Activated naive CD8-positive, alpha-beta T cell treated with anti-CD3 and anti-CD28 coated beads, Interleukin-2, amount 50 U/mL, for 24 hours (primary cell): ENCODE measurements at places on chromosomes 4 and X.

GRCh38 chr4:128006592-128006991 is 41.4 kb downstream of the ABHD18 start:
- DNase-seq: no peak
- H3K36me3 ChIP-seq: peaks cover 20% of the 10 kb centered on the region
- H3K4me3 ChIP-seq: no peak overlapping the region
- no peak overlapping the region for H3K27ac ChIP-seq
- peaks cover 3% of the 10 kb centered on the region for H3K4me1 ChIP-seq
- H3K27me3 ChIP-seq: no peaks in the 10 kb centered on the region

GRCh38 chr4:69830560-69831269 is 29.2 kb downstream of the SULT1E1 start:
- H3K27me3 ChIP-seq: no peaks in the 10 kb centered on the region
- H3K4me3 ChIP-seq: no peak overlapping the region
- no peak for DNase-seq
- no peaks in the 10 kb centered on the region for H3K36me3 ChIP-seq

DNA sequence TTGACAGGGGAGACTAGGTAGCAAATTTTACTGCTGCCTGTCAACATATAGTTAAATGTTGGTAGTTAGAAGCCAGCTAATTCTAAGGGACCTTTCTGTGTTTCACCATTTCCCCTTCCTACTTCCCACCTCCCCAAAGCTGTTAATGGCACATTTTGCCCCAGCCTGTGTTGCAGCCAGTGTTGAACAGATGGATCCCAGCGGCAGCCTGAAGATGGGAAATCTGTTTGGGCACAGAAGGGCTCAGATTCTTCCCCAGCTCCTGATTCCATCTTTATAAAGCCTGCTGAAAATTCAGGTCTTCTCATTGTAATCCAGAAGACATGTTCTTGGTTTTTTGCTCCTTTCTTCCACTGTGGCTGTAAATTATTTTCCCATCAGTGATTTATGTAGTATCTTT is 89.0 kb downstream of the SPRY1 start:
- H3K27me3 ChIP-seq: no peaks in the 10 kb centered on the region
- DNase-seq: no peak
- H3K27ac ChIP-seq: no peak overlapping the region
- peaks cover 56% of the 10 kb centered on the region for H3K4me1 ChIP-seq

DNA sequence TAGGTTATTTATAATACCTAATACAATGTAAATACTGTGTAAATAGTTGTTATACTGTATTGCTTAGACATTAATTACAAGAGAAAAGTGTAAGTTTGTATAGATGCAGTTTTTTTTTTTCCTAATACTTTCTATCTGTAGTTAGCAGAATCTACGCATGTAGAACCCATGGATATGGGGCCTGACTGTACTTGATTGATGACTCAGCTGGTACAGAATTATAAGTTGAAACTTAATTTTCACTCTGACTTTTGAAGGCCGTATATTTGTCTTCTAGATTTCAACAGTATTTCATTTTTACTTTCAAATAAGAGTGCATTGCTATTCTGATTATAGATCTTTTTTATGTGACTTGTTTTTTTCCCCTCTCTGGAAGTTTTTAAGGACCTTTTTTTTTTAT is 30.8 kb upstream of the NDUFC1 start:
- H3K4me3 ChIP-seq: no peak overlapping the region
- peaks cover 43% of the 10 kb centered on the region for H3K4me1 ChIP-seq
- H3K27me3 ChIP-seq: no peaks in the 10 kb centered on the region
- DNase-seq: no peak

GRCh38 chr4:114866901-114867670 is 246.3 kb downstream of the NDST4 start:
- H3K27me3 ChIP-seq: no peaks in the 10 kb centered on the region
- DNase-seq: no peak
- no peaks in the 10 kb centered on the region for H3K36me3 ChIP-seq

DNA sequence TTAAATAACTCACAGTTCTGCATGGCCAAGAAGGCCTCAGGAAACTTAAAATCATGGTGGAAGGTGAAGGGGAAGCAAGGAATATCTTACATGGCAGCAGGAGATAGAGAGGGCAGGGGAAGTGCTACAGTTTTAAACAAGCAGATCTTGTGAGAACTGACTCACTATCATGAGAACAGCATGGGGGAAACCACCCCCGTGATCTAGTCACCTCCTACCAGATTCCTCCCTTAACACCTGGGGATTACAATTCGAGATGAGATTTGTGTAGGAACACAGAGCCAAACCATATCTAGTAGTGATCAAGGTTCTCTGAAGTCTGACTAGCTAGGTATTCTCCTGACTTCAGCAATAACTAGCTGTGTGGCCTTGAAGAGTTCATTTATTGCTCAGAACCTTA is 56.0 kb downstream of the BANK1 start:
- H3K36me3 ChIP-seq: no peaks in the 10 kb centered on the region
- no peaks in the 10 kb centered on the region for H3K27me3 ChIP-seq
- no peaks in the 10 kb centered on the region for H3K4me1 ChIP-seq
- H3K4me3 ChIP-seq: no peak overlapping the region
- no peak for DNase-seq

GRCh38 chrX:37746218-37746941 is 33.5 kb upstream of the CYBB start:
- peaks cover 26% of the 10 kb centered on the region for H3K4me1 ChIP-seq
- peak overlapping the region; percentile 85 for H3K27ac ChIP-seq
- H3K36me3 ChIP-seq: no peaks in the 10 kb centered on the region
- H3K4me3 ChIP-seq: peak overlapping the region; percentile 37

GRCh38 chrX:138127314-138127713 is 561.4 kb downstream of the ZIC3 start:
- no peaks in the 10 kb centered on the region for H3K4me1 ChIP-seq
- H3K4me3 ChIP-seq: no peak overlapping the region
- no peaks in the 10 kb centered on the region for H3K27me3 ChIP-seq
- H3K36me3 ChIP-seq: no peaks in the 10 kb centered on the region

DNA sequence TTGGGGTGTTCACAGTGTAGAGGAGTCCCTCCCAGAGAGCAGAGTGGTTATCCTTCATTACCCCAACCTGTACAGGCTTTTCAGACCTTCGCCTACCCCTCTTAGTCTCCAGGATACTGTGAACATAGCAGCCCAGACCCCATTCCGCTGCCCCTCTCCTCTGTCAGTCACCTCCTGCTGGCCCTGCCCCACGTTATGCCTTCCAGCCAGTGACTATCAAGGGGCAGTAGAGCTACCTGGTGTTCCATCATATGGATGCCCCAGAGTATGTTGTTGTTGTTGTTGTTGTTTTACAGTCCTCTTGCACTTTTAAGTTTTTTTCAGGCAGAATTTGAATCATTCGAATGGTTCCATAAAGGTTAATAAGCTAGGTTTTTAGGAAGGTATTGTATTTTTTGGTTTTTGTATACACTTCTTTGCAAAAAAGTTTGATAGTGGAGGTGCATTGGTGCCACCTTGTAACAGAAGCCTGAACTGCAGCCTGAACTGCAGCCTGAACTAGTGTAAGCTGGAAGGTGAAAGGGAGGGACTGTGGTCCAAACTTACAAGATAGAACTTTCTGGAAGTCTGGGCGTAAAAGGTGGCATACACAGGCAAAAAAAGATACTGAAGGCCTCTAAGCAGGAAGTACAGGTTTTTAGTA is 101.4 kb upstream of the RAB40AL start:
- peaks cover 10% of the 10 kb centered on the region for H3K36me3 ChIP-seq
- H3K4me1 ChIP-seq: no peaks in the 10 kb centered on the region
- H3K4me3 ChIP-seq: no peak overlapping the region
- no peak overlapping the region for H3K27ac ChIP-seq

DNA sequence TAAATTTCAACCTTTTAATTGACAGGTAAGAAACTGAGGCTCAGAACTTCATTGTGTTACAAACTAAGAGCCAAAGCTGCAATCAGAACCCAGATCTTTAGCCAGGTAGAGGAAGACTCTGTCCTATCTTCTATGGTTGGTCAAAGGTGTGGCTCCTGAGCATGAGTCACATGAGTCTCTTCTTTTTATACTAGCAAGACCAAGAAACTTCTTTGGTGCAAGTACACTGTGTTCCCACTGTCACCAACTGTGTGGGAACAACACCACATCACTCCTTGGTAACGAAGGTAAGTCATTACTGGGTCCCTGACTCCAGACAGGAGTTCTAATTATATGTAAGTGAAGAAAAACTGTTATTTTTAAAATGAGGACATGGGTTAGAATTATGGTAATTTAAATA is 290.1 kb downstream of the INPP4B start:
- H3K4me1 ChIP-seq: peaks cover 26% of the 10 kb centered on the region
- no peak overlapping the region for H3K27ac ChIP-seq
- no peak overlapping the region for H3K4me3 ChIP-seq
- H3K36me3 ChIP-seq: no peaks in the 10 kb centered on the region
- DNase-seq: no peak

- H3K36me3 ChIP-seq: no peaks in the 10 kb centered on the region
- no peaks in the 10 kb centered on the region for H3K27me3 ChIP-seq
- no peak overlapping the region for H3K4me3 ChIP-seq
- H3K4me1 ChIP-seq: no peaks in the 10 kb centered on the region
- H3K27ac ChIP-seq: no peak overlapping the region
Observed at GRCh38 chr4:168900080-168900479, 110.0 kb downstream of the CBR4 start.

DNA sequence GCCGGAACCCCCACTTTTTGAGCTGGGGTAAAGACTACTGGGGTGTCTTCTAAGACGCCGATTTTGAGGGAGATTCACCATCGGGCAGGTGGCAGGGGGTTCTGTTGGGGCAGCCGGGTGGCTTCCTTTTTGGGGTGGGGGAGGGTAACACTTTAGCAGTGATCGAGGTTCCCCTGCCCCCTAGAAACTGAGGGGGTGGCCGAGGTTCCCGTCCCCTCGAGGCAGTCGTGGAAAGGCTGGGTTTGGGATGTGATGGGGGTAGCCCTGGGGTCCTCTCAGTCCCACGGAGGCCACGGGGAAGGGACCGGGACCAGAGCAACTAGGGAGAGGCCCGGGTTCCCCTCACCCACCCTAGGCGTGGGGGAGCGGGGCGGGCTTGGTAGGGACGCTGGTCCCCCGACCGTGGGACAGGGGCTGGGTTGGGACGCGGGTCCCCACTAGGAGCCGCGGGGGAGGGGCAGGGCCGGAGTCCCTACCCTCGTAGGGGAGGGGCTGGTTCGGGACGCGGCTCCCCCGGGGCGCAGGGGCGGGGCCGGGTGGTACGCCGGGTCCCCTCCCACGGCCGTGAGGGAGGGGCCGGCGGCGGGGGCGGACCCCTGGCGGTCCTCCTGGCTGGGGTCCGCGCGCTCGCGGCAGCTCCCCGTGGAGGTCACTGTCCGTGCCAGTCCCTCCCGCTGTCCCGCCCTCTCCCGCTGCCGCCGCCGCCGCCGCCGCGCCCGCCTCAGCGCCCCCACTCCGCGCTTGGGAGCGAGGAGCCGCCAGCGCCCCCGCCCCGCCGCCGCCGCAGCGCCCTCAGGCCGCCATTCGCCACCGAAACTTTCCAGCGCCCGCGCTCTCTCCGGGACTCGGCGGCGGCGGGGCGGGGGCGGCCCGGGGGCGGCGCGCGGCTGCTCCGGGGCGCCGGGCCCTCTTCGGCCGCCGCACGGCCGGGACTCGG is at the start of gene TBL1X:
Gene TBL1X (plus strand): TSS at position 624 of the 937 bp plus-strand sequence. CDS start 188,529 bp downstream, outside the sequence.
- peaks cover 50% of the 10 kb centered on the region for H3K4me1 ChIP-seq
- H3K4me3 ChIP-seq: peak within 1 kb of the TSS; percentile 81
- H3K27me3 ChIP-seq: peaks cover 3% of the 10 kb centered on the region

DNA sequence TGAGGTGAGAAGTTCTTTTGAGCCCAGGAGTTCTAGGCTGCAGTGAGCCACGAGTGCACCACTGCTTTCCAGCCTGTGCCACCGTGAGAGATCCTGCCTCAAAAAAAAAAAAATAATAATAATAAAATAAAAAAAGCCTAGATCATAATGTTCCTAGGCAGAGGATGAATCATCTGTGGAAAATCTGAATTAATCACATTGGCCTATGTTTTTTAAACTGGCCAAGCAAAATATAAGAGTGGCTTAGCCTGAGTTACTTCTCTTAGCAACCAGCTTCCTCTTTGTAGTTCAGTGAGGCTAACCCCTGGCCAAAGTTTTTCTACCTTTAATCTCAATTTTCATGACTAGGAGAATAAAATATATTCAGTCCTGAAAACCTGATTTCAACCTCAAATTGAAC is 614.6 kb downstream of the PPP4R3C start:
- no peak overlapping the region for H3K27ac ChIP-seq
- no peaks in the 10 kb centered on the region for H3K36me3 ChIP-seq
- no peaks in the 10 kb centered on the region for H3K27me3 ChIP-seq
- no peaks in the 10 kb centered on the region for H3K4me1 ChIP-seq

DNA sequence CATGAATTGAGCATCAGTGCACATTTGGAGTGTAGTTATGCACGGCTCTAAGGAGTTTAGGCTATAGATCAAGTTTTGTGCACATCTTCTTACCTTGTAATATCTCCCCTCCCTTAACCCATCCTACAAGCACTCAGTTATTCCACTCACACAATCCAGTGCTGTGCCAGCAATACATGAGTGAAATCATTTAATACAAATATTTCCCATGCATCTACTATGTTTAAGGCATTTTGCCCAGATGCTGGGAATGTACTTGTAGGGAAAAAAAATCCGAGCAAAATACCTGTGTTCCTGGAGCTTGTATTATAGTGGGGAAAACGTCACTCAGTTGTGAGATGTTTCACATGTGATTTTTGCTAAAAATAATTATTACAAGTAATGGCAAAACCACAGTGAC is 191.6 kb upstream of the LDB2 start:
- H3K4me1 ChIP-seq: peaks cover 10% of the 10 kb centered on the region
- H3K4me3 ChIP-seq: no peak overlapping the region
- no peak overlapping the region for H3K27ac ChIP-seq
- H3K27me3 ChIP-seq: peaks cover 2% of the 10 kb centered on the region
- DNase-seq: no peak

- H3K27ac ChIP-seq: no peak overlapping the region
- H3K27me3 ChIP-seq: no peaks in the 10 kb centered on the region
- H3K4me1 ChIP-seq: peaks cover 21% of the 10 kb centered on the region
Observed at GRCh38 chr4:48361012-48361400, 19.7 kb downstream of the SLAIN2 start.

GRCh38 chr4:41678086-41678816 is 70.3 kb downstream of the PHOX2B start:
- H3K4me3 ChIP-seq: no peak overlapping the region
- no peaks in the 10 kb centered on the region for H3K27me3 ChIP-seq
- DNase-seq: no peak
- H3K4me1 ChIP-seq: no peaks in the 10 kb centered on the region
- H3K27ac ChIP-seq: no peak overlapping the region
- H3K36me3 ChIP-seq: no peaks in the 10 kb centered on the region
